ENCODE measurements at places on chromosomes 3 and 15.

GRCh38 chr3:72515941-72516340, 332.3 kb downstream of the SHQ1 start:
- DNase-seq, result no peak

- DNase-seq, result no peak
Measured at GRCh38 chr3:156598413-156598812, 43.5 kb upstream of the SSR3 start.

DNA sequence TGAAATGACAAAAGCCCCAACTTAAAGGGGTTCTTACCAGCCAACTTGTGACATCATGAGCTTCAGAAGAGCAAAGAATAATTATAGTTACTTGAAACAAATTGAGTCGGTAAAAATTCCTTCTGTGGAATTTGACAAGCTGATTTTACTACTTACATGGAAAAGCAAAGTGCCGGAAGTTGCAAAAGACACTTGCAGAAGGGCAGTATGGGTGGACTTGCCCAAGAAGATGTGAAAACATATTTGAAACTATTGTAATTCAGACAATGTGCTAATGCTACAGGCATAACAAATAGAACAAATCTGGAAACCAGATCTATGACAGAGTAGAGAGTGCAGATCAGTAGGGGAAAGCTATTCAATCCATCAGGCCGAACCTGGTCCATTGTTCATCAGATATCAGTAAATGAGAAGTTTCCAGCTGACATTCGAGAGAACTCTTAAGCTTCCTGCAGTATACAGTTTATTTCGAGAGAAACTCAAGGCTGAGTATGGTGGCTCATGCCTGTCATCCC, 2.5 kb upstream of the KIF7 start:
- DNase-seq, result no peak

DNA sequence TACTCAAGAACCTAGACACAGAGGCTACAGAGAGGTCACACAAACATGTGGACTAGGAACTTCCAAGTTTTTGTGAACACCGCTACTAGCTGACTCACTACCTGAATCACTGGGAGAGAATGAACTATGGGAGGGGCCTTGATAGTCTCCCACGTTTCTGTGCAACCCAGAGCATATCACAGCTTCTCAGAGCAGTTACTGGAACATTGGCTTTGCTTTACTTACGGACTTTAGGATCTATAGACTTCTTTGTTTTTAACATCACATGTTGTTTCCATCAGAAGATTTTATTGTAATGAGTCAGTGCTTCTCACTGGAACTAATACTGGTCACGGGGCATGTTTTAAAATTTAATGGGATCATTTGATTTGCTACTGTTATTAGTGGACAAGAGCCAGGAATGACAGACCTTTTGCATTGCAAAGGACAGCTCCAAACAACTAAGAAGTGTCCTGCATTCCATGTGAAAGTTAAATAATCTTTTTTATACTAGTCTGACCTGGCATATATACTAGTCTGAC, 35.6 kb downstream of the RTP4 start:
- DNase-seq, result no peak

DNA sequence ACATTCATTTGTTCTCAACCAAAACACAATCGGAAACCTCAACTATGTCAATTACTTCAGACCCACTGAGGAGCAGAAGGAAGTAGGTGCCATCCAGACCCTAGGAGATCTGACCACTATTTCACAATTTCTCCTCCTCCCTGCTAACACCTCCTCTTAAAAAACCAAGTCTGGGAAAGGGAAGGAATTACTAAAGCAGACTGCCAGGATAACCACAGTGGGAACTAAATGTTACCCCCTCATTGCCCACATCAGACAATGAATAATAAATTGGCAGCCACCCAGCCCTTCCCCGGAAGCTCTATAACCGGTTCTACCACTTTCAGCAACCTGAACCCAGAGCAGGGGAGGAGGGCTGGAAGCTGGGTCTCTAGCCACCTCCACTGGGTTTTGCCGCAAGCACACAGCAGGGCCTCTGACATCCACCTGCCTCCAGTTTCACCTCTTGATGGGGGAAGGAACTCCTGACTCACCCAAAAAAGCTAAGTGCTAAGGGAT, 17.6 kb downstream of the C15orf62 start:
- DNase-seq, result no peak

- no peak for DNase-seq
Measured at GRCh38 chr3:12545473-12545791, at the start of gene MKRN2OS. Gene MKRN2OS, minus strand, starts transcription at chr3:12545499. Its CDS starts 35 bp downstream, at chr3:12545464.

DNA sequence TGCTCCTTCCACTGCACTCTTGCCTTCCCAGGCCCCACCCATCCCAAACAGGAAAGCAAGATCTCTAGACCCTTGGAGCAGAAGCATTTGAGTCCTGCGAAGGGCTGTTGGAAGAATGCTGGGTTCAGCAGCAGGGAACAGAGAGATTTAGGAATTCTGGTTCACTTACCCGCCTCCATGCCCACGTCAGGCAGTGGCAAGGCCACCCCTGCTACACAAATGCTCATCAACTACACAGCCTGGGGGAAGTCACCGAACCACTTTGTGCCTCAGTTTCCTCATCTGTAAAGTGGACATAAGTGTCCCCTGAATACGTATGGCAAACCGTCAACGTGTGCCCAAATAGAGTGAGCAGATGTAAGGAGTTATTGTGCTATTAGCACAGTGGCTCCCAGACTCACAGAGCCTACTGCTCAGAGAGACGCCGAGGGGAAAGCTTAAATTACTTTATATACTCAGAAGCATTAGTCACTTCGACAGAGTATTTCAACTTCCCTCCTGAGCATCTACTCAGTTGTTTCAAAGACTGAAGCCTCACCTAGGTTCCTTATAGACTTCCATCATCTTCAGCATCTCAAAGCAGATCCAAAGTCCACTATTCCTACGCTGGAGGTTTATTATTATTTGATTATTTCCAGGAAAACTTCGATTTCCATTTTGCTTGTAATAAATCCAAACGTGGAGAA, 905 bp downstream of the HOMER2 start:
- no peak for DNase-seq

- no peak for DNase-seq
Measured at GRCh38 chr3:112654492-112654891, 13.5 kb upstream of the CCDC80 start.

All from coronary artery (tissue), 2 donors.